HS-5 (cell line): ENCODE measurements at places on chromosomes 5 and 9.
A peak's percentile ranks its signal among the peaks of the same experiment; 100 is the strongest.

DNA sequence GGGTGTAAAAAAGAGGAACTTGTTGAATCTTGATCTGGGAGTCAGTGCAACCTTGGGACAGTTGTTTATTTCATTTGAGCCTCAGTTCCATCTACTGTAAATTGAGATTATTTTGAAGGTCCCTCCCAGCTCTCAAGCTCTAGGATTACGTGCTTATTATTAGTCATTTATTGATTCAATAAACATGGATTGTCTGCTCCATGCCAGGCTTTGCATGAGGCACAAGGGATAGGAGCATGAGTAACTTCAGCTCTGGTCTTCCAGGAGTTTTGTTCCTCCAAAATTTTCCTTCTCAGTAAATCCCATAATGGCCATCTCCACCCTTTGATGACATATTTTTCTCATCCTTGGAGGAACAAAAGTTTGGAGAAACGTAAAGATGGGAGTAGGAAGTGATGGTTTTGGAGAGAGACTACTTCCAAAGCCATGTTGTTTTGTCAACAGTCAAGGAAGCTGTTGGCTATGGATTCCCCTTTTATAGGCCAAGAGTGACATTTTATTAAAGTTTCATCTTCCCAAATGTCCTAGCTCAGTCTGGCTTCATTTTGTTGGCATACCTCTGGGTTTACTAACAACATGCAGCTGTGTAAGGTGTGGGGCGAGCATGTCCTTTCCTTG is 244.6 kb downstream of the DMRT2 start:
- no peak for DNase-seq

DNA sequence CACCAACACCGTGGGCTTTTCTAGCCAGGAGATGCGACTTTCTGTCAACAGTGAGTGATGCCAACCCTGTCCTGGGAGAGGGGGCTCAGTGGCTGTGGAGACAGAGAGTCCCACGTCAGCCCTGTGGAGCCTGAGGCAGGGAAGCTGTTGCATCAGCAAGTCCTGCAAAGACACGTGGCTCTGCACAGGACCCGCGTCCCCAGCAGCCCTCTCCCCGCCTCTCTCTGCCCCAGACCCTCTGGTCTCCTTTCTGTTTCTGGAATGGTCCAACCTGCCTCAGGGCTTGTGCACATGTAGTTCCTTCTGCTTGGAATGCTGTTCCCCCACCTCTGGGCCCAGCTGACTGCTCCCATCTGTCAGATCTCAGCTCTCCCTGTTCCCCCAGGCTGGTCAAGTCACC is 60.4 kb downstream of the HMCN2 start:
- no peak for DNase-seq

DNA sequence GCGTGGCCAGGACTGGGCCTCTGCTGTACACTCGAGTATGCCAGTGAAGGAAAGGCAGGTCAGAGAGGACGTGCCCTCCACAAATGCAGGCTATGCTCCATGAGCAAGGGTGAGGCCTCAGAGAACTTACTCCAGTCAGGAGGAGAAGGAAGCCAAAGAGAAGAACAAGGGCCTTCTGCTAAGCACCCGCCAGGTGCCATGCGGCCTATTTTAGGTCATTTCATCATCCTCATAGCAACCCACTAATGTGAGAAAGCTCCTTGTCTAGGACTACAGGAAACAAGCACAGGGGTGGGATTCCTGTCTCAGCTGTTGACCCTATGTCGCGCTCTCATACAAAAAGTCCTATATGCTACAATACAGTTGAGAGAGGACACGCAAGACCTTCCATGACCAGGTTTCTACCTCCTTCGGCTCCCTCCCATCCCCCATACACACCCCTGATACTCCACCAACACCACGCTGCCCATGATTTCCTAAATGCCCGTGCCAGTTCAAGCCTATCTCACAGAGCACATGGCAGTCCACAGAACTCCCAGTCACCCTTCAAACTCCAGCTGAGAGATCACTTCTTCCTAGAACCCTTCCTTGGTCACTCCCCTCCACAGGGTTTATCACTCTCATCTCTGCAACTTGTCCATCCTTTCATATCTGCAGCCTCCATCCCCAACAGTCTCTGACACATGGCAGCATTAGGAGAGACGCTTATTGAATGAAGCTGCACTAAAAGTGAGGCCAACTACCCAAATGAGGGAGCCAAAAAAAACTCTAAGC is 26.8 kb downstream of the PSMB7 start:
- no peak for DNase-seq

DNA sequence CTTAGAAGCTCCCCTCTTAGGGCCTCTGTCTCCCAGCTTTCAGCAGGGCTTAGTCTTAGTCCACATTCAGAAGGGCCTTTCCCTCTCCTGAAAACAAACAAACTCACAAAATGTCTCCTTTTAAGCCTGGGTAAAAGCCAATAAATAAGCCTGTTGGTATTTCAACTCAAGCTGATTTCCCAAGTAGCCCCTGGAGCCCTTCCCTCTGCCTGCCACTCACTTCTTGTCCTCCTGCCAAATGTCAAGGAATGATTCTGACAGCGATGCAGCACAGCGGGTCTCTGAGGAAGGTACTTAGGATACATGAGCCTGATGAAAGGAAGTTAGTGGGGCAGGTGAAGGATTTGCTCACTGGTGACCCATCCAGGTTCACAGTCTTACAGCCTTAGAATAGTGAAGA is 210.5 kb downstream of the PJA2 start:
- no peak for DNase-seq

GRCh38 chr5:30592833-30593232 is 600.7 kb upstream of the CDH6 start:
- no peak for DNase-seq

- peak; percentile 93 for DNase-seq
These were observed 26.4 kb upstream of the F2R start for GRCh38 chr5:76689321-76690036.

DNA sequence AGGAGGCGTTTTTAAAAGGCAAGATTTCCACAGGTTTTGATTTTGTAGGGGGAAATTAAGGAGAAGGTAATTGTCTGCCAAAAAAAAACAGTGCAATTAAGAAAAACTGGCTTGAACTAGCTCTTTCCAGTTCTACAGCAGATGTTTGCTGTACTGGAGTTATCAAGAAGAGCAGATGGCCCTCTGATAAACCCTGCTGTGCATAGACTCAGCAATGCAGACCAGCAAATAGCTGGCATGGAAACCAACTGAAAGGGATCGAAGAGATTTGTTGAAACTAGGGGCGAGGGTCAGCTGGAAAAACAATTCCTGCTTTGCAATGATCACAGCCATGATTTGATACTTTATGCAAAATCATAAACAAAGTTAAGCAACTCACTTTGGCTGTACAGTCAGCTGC is 17.8 kb upstream of the BHMT start:
- no peak for DNase-seq

DNA sequence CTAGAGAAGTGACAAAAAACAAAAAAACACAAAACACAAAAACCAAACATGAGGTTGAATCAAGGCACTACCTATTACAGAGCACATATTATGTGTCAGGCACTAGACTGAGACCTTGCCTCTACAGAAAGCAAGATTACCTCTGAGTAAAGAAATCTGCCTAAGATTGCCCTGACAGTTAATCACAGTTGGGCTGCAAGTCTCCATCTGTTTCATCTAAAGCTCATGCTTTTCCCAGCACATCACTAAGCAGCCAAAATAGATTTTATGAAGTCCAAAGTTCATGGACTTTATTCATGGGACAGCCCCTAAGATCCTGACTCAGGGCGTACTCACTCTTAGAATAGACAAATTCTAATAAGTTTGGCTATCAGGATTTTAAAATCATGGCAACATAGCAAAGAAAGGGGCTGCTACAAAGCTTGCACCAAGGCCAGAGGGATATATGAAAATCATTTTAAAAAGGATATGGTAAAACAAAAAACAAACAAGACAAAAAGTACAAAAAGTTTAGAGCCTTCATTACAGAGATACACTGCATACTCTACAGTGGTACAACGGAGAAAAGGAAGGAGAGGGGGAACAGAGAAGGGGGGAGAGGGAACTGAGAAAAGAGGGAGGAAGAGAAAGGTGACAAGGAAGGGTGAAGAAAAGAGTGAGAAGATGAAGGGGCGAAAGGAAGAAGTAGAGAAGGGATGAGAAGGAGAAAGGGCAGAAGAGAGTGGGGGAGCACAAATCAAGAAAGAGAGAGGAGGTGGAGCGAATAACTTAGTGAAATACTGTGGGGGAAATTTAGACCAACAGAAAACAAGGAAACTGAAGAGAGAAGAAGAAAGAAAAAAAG is 58.2 kb downstream of the RICTOR start:
- peak; percentile 78 for DNase-seq

DNA sequence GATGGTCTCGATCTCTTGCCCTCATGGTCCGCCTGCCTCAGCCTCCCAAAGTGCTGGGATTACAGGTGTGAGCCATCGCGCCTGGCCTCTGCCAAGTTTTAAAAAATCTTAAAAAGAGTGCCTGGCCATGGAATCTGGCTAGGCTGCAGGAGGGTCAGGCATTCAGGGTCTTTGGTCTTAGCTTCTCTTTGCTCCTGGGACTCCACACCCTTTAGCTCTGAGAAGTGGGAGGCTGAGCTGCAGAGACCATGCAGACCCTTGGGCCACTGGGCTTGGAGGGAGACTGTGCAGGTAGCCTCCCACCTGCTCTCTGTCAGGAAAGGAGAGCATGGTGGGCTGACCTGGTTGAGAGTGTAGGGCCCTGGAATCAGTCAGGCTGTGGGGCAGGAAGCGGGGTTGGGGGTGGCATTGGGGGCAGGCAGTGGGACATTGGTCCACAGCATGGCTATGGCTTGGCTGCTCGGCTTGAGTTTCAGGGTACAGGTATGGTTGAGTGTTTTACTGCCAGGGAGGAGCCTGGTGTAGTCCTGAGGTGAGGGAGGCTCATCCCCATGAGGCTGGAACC is 20.8 kb downstream of the PHF2 start:
- no peak for DNase-seq

DNA sequence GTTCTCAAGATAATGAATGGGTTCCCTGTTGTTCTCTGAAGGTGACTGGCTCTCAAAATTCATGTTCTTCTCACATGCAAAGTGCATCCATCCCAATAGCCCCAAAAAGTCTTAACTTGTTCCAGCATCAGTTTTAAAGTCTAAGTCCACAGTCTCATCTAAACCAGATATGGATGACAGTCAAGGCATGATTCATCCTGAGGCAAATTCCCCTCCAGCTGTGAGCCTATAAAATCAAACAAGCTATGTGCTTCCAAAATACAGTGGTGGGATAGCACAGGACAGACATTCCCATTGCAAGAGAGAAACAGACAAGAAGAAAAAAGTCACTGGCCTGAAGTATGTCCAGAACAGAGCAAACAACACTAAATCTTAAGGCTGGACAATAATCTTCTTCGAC is 25.4 kb downstream of the FBXO10 start:
- DNase-seq, result no peak

GRCh38 chr5:152514827-152515397 is 109.8 kb upstream of the NMUR2 start:
- DNase-seq, result no peak

- no peak for DNase-seq
These were observed 41.3 kb downstream of the PPARGC1B start for GRCh38 chr5:149771216-149771980.

DNA sequence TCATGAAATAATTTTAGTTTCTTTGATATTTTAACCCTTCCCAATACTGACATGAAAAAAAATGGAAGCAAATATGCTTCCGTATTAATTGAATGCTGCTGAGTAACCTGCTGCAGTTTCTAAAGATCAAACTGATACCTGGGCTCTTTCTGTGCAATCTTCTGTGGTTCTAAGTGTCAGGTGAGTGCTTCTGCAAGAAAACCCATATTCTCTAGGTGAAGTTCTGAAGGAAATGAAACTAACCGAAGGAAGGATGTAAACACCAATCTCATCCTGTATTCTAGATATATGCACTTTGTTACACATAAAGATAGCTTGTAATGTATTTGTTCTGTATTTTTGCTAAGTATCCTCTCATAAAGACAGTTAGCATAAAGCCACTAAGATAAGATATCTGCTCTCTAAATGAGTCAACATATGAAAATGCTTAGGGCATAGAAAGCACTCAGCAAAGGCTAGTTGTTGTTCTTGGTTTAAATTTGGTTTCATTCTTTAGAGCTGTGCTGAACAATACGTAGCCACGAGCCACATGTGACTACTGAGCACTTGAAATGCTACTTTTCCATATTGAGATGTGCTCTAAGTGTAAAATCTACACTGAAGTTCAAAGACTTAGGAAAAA is 52.0 kb downstream of the ITGA2 start:
- no peak for DNase-seq

GRCh38 chr5:133754575-133755169 is 142.3 kb upstream of the FSTL4 start:
- no peak for DNase-seq

GRCh38 chr5:160023908-160024630 is 15.1 kb downstream of the TTC1 start:
- DNase-seq, result no peak

DNA sequence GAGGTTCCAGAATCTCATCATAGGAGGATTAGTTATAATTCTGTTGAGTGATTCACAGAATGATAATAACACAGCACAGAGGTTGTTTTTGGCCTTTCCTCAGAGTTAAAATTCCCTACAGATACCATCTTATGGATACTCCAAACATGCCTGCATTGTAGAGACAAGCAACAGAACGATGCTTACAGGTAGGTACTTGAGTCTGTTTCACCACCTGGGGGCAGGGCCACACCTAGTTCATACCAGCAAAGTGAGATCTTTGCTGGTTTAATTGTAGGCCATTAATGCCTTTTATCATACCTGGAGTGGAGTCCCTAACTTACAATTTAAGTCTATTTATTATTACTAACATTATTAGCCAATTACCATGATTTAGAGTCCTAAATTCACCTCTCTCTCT is 416.5 kb upstream of the TLE4 start:
- DNase-seq, result no peak

DNA sequence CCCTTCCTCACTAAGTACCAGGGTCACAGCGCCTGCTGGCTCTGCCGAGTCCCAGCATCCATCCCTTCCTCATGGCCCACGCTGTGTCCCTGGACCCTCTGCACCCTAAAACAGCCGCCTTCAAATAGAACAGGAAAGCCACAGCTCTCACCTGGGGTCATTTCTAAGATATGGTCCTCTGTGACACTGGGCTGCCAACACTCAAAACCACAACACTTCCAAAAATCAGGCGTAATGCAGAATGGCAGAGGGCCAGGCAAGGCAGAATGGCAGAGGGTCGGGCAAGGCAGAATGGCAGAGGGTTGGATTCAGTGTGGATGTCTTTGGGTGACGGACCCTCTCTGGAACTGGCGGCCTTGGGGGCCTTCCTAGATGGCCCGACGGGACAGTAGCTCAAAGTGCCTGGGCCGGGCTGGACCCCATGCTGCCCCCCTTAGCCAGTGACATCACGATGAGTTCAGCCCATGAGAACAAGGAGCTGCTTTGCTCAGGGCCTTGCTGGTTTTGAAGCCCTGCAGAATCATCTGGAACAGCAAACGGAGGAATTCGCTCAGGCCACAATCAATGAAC is 35.3 kb downstream of the ZDHHC11B start:
- DNase-seq, result no peak

DNA sequence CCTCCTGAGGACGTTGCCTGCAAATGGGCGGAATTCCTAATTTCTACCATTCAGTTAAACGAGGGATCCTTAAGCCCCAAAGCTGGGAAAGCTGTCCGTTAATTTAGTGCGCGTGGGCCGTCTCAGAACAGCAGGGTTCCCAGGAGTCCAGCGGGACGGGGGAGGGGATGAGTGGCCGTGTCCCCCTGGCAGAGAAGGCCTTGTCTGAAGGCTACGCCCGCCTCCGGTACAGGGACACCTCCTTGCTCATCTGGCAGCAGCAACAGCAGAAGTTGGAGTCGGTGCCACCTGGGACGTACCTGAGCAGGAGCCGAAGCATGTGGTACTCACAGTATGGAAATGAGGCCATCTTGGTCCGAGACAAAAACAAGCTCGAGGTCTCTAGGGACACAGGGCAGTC is 1.3 kb downstream of the BRD3OS start:
- no peak for DNase-seq

GRCh38 chr5:171476701-171477100 is 57.3 kb downstream of the FGF18 start:
- DNase-seq, result no peak
